ENCODE measurements at places on chromosomes 7 and 10.
A peak's percentile ranks its signal among the peaks of the same experiment; 100 is the strongest.

DNA sequence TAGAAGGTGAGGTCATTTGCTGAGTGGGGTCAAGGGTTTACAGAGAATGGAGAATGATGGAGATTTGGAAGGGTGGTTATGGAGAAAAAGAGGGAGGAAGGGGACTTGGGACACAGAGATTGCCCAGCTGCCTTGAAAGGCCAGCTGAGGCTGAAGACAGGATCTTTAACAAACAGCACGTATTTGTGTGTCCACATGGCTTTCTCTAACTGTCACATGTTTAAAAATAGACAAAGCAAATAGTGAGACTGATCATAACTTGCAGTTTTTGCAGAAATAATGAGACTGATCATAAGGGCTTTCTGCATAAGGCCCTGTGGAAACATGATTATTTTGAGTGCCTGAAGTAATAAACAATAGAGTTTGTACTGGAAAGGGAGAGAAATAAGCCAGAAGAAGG is 212.7 kb downstream of the HDAC9 start:
- no peak for DNase-seq

DNA sequence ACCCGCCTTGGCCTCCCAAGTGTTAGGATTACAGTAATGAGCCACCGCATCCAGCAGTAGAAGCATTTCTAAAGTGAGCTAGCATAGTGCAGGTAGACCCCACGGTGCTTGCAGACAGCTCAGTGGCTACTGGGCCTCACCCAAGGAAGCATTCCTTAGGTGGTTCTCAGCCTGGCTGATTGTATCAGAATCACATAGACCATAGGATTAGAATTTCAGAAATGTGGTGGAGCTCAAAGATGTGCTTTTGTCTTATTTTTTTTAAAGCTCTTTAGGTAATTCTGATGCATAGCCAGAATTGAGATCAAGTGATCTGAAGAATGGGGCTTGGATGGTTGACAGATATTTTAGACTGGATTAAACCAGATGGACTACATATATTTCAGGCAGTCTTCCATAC is 10.9 kb downstream of the ANLN start:
- no peak for DNase-seq

- no peak for DNase-seq
These were observed 94.1 kb downstream of the SORCS3 start for GRCh38 chr10:104735036-104735756.

- DNase-seq, result peak; percentile 80
These were observed 21.5 kb downstream of the BTAF1 start for GRCh38 chr10:91944880-91945630.

DNA sequence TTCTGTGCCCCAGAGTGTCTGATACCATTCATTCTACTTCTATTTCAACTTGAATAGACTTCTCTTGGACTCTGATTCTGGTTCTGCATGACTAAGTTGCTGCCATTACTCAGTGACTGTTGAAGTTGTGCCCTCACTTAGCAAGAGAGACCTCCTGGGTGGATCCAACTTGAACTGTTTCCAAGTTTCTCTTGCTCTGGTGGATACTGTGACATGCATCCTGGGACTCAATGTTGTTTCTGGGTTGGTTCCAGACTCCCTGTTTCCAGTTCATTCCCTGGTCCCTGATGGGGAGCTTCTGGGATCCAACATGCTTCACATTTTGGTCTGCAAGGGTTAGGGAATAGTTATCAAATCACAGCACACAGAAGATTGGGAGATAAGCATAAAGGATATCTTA is 26.2 kb upstream of the PRPF18 start:
- DNase-seq, result peak; percentile 38

- DNase-seq, result no peak
These were observed 149.6 kb downstream of the TCF7L2 start for GRCh38 chr10:113099431-113100183.

- DNase-seq, result no peak
These were observed 751.1 kb downstream of the GRM8 start for GRCh38 chr7:126501617-126502016.

- DNase-seq, result peak; percentile 80
These were observed 41.2 kb upstream of the VCL start for GRCh38 chr10:73956476-73957359.

GRCh38 chr7:73742753-73743641 is 4.4 kb upstream of the ABHD11 start:
- DNase-seq, result no peak

DNA sequence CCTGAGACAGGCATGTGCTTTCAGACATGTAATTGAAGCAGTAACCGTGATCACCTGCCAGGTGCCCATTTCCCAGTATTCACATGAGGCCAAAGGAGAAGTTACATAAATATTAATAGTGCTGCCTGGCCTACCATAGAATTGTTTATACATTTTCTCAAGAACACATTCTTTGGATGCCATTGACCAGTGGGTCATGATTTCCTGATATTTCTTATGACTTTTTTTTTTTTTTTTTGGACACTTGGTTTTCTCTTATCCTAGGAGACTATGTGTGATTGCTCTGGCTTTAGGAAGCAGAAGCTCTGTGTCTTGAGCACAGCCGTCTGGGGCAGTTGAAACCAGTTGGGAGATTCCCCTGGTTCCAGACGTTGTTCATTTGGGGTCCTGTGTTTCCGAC is 143.9 kb upstream of the NPS start:
- DNase-seq, result no peak

DNA sequence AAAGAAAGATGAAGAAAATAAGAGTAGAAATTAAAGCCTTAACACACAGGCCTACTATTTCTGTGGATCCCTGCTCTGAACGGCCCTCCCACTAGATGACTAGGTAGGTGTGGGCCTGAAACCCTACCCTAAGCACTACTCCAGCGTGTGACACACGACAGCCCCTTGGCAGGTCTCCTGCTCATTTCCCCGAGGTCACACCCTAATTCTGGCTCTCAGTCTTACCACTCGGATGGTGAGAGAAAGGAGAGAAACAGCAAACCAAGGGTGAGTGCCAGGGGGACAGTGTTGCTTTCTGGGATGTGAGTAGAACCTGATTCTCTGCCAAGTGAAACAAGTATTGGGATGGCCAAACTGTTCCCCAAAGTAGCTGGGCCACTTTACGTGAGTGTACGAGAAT is 12.1 kb downstream of the GALNTL5 start:
- no peak for DNase-seq

DNA sequence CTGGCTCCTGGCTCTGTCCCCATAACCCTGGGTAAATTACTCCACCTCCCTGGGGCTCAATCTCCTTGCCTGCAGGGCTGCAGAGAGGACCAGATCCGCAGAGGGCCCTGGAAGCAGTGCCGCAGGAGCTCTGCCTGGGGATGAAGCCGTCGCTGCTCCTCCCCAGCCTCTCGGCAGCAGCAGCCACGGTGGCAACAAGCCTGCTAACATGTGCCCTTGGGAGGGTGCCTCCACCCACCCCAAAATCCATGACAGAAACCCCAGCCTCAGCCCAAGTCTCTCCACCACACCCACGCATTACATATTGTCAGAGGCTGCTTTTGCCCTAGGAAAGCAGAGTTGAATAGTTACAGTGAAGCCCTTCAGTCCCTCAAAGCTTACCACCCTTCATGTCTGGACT is 486.4 kb upstream of the FOXK1 start:
- no peak for DNase-seq

DNA sequence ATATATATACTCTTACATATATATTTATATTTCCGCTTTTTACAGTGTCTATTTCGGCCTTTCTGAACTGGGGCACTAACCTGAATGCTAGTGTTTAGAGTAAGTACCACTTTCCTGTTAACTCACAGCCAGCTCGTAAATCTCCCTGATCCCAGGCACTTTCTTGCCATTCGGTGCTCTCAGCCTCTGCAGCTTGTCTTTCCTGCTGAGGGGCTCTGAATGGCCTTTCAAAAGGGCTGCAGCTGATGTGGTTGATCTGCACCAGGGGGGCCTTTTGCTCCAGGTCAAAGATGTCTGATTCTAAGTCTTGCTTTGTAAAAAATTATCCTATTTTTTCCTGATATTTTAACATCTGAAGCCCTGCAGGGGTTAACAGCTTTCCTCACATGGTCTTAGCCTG is 25.5 kb upstream of the HPS1 start:
- DNase-seq, result no peak

- no peak for DNase-seq
These were observed 133.9 kb downstream of the PCDH15 start for GRCh38 chr10:54667136-54667535.
